Esophagus muscularis mucosa (tissue), 4 donors: ENCODE measurements at places on chromosomes 12 and 14. TPM values are rescaled to one million over a fixed set of nuclear protein-coding genes. Genes with fewer than 3 reads are reported as not detected.
A peak's percentile ranks its signal among the peaks of the same experiment; 100 is the strongest.

DNA sequence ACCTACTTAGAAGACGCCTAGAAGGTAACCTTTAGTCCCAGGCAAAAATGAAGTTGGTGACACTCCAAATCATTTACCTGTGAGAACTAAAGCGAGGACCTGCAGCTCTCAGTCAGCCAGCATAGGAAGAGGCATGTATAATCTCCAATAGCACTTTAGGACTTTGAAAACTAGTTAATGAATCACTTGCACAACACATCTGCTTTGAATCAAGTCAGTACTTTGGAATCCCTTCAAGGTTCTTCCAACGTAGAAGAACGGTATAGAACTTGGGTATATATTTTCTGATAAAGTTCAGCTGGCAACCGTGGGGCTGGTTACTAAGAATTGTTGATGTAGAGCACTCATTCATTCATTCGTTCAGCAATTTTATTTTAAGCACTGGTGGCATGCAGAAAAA, 251.9 kb downstream of the TMEM132D start:
- no peak for DNase-seq

DNA sequence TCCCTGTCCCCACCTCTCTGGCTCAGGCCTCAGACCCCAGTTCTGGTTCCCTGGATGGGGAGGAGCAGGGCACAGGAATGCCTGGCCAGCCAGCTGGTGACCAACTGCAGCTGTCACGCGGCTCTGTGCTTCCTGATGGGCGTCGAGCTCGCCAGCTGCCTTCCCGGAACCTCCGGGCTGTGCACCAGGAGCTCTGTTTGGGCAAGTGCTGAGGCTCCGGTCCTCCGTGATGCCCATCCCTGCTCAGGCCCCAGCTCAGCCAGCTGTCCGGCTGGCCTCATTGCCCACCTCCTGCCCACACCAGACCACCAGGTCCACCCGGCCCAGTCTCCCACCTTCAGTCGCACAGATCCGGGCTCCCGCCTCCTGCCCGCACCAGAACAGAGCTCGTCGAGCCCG, 4.8 kb downstream of the IFFO1 start:
- DNase-seq, result no peak

- no peak for DNase-seq
Measured at GRCh38 chr14:76348898-76349297, 27.0 kb upstream of the ESRRB start.

DNA sequence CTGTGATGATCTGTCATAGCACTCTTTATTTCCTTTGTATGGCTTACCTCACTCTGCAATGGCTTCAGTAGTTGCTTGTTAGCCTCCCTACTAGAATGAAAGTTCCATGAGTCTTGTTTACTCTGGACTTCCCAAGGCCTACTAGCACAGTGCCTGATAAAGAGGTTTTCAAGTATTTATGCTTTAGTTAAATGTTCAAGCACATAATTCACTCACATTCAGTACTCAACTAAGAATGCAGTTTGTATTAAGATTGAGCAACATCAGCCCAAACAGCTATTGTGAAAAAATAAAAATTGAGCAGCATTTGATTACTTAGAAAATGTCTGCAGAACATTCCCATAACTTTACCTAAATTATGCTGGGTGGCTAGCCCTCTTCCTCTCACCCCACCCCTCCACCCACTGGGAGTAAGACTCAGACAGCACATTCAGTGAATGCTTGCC, 158.9 kb upstream of the AMIGO2 start:
- DNase-seq, result no peak

GRCh38 chr14:28656704-28657255, 109.8 kb upstream of the FOXG1 start:
- DNase-seq, result no peak

RPGRIP1 gene
- total RNA-seq, result not detected

GRCh38 chr12:54379398-54380201, 4.9 kb downstream of the ZNF385A start:
- DNase-seq, result peak; percentile 96

PZP gene
- not detected for total RNA-seq

GDF3 gene
- 0.40 TPM for total RNA-seq

LRTM2 gene
- not detected for total RNA-seq

AKAP3 gene
- 0.63 TPM for total RNA-seq

DNA sequence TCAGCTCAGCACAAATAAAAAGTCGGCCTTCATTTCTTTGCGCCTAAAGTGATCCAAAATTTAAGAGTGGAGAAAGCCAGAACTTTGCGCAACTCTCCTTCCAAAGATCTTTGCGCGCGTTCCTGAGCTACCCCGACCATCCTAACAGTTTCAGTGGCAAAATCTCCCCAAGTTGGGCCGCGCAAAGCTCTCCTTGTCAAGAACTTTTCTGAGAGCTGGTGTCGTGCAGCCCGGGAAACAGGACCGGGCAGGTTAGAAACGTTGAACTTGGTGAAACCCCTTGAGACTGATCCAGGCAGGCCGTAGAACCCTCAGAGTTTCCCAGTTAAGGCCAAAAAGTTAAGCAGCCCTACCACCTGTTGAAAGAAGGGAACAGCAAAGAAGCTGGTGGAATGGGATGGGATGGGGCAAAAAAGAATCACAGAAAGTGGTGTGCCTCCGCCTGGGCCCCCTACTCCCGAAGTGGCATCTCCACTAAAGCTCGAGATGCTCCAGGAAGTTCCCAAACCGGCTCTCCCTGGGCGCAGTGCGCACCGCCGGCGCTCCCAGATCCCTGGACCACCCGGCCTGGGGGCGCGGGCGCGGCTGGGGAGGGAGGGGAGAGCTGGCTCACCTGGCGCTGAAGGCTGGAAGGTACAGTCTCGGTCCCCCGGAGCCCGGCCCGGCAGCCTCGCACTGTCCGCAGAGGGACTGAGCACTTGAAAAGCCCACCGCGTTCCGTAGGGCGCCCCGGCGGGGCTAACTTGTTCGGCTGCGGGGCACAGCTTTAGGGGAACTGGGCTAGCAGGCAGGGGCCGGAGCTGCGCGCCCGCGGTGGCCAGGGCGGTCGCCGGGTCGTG, 768 bp downstream of the DBX2 start:
- no peak for DNase-seq

- no peak for DNase-seq
Measured at GRCh38 chr12:102454808-102455760, 25.3 kb downstream of the IGF1 start.

GRCh38 chr12:57836442-57837375, 9.8 kb downstream of the CTDSP2 start:
- DNase-seq, result no peak

DNA sequence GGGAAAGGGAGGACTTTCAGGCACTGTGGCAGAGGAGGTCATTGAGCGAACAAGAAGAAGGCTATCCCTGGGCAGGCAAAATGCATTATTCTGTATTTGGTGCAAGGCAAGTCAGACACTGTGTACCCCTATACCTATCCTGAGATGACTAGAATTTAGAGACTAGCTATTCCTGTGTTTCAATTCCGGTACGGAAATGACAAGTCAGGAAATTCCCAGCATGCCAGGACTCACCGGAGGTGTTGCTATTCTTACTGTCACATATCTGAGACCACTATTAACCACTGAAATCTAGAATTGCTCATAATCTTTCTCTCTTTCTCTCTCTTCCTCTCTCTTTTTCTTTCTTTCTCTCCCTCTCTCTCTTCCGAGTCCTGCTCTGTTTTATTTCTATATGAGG, 297.1 kb downstream of the PDZRN4 start:
- DNase-seq, result no peak

KIF5A gene
- total RNA-seq, result 2.1 TPM

DNA sequence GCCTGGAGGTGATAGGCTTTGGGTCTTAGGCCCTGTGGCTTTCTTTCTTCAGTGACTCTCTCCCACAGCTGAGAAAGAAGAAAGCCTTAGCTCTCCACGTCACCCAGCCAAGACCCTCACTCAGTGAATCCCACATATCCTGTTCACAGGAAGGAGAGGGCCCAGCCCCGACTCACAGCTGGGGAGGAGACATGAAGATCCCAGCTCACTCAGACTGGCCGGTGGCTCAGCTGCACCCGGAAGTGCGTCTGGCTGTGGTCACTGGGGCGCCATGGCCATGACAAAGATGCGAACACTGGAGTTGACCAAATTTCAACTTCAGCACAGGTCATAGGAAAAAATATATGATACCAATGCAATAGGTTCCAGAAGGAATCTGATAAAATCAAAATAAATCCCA, 14.2 kb downstream of the DLK1 start:
- no peak for DNase-seq

LMNTD1 gene
- 1.2 TPM for total RNA-seq

DNA sequence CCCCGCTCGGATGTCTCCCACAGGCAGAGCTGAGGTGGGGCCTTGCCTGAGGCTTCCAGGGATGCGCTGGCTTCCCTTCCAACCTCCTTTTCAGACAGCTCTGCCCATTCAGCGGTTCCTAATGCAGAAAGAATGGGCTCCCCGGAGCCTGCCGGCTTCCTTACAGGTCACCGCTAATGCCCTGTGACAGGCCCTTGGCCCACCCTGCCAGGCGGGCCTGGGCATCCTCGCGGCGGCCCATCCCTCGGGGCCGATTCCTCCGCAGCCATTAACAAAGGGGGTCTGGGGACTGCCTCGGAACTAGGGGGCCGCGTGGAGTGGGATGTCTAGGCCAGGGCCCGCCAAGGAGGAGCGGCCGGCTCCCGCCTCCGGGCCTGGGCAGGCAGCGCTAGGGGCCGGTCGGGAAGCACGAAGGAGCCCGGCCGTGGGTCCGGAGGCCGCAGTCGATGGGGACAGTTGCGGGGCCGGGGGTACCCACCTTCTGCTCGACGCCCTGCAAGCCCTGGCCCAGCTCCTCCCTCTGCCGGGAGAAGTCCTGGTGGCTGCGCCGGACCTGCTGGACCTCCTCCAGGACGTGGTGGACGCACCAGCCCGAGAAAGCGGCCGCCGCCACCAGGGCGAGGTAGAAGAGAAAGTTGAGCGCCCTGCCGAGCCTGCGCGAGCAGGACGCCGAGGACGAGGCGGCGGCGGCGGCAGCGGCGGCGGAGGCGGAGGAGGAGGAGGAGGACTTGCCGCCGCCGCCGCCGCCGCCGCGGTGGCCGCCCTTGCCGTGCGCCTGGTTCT, 738 bp downstream of the CKAP4 start:
- no peak for DNase-seq

STAC3 gene
- 0.42 TPM for total RNA-seq
